RWPE1 (cell line): ENCODE measurements at places on chromosomes 1 and 21.

DNA sequence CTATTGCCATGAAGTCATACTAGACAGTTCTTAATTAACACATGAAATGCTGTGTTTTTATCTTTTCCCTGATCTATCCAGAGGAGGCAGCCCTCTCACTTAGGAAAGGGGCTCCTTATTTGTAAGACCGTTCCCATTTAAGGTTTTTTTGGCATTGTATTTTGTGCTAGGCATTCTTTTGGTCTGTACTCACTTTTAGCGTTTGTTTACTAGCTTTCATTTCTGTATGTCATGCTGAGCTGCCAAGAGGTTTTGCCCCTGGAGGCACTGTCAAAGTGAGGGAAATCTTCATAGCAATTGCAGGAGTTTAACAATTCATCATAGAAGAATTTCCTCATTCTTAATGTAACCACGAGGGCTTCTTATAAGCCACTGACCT is 59.5 kb downstream of the MTR start:
- DNase-seq = peak; percentile 4

- no peak for DNase-seq
These were observed 1.1 kb downstream of the EFNA3 start for GRCh38 chr1:155079487-155080311.

DNA sequence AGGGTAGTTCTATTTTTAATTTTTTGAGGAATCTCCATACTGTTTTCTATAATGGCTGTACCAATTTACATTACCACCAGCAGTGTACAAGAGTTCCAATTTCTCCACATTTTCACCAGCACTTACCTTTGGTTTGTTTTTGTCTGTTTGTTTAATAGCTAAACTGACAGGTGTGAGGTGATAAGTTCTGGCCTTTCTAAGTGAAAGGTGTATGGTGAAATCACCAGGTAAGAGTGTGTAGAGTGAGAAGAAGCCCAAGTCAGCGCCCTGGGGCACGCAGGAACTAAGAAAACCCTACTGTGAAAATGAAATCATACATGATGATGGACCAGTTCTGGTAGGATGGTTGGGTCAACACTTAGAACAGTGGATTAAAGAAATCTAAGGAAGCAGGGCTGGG is 34.5 kb downstream of the BTG3 start:
- no peak for DNase-seq

DNA sequence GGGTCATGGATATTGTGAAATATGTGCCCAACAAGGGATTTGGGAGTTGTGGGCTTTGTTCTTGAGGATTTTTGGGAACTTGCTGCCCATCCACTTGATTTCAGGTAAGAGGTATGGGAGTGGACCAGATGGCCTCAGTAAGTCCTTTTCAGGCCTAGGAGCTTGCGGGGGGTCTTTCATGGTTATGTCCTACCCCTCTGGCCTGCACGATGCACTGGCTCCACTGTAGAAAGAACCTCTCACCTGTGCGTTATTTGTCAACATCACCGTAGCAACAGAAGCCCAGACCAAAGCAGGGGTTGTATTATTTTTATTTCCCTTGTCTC is 8.6 kb downstream of the RIIAD1 start:
- DNase-seq = no peak

DNA sequence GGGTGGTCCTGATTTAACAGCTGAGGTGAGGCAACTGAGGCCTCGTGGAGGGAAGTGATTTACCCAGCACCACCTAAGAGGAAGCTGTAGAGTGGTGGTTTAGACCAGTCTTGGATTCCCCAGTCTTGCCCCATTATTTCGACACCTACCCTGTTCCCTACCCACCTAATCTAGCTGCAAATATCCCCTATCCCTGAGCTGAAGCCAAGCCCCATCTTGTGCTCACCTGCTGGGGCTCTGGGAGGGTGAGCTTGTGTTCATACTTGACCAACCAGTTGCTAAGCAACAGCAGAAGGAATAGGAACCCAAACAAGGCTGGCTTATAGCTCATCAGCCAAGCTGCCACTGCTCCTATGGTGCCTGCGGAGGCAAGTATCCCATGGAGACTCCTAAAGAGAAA is 2.0 kb downstream of the TEX46 start:
- DNase-seq = peak; percentile 42

- no peak for DNase-seq
These were observed 269.7 kb downstream of the PTBP2 start for GRCh38 chr1:96991261-96991660.

DNA sequence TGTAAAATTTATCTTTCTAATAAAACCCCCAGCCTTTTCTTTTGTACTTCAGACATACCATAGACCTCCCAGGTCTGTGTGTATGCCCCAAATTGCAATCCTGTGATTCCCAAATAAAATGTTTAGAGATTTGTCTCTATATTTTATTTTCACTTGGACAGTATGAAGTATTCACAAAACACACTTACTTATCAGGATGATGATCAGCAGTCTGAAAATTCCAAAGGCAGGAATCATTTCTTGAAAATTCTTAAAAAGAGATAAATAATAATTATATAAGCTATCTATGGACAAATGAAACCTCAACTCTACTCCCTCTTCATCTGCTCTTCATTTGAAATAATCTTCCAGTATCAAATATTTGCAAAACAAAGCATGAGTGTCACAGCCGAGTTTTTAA is 11.6 kb upstream of the GJA9 start:
- DNase-seq = no peak

DNA sequence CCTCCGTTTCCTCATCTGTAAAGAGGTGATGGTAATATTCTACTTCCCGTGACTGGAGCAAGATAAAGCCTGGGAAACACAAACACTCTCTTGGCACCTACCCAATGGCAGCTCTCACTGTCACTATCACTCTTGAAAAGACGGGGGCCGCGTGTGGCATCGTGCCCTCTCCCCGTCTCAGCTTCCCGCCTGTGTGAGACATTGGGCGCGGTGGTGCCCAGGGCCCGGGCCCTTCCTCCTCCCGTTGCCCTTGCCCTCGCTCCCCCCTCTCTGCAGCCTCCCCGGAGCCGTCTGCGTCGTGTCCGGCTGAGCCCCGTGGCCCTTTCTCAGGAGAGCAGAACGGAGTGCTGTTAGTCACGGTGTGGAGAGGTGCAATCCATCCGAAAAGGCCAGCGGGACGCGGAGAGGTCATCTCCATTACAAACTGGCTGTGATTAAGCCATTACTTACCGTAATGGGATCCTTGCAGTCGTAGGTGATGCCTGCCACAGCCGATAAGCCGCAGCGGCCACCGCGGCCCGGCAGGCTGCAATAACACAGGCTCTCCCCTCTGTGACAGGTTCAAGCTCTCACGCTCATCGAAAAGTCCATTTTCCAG is 156.4 kb upstream of the ZC3H12A start:
- DNase-seq = no peak

- no peak for DNase-seq
These were observed 286.1 kb downstream of the LRRIQ3 start for GRCh38 chr1:73911849-73912248.
